ENCODE measurements at places on chromosomes 3 and 15.

DNA sequence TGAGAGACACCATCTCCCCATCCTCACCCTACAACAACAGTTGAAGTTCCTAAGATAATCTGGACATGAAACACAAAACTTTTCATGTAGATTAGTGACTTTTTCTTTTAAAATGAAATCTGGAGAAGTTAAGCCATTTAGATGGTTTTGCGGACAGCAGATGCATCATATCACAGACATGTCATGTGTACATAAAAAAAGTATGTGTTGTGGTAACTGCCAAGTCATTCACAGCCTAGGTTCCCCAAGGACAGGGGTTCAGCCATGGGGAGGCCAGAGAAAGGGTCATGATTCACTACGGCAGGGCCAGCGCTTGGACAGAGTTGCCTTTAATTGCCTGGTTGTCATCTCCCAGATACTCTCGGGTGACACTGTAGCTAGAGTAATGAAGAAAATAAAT is 163.2 kb downstream of the PDZRN3 start:
- no peak for DNase-seq

- no peak for DNase-seq
Observed at GRCh38 chr3:122577409-122578031, at the start of gene PARP15. Gene PARP15, plus strand, starts transcription at chr3:122577650. Its CDS starts 18 bp downstream, at chr3:122577668.

DNA sequence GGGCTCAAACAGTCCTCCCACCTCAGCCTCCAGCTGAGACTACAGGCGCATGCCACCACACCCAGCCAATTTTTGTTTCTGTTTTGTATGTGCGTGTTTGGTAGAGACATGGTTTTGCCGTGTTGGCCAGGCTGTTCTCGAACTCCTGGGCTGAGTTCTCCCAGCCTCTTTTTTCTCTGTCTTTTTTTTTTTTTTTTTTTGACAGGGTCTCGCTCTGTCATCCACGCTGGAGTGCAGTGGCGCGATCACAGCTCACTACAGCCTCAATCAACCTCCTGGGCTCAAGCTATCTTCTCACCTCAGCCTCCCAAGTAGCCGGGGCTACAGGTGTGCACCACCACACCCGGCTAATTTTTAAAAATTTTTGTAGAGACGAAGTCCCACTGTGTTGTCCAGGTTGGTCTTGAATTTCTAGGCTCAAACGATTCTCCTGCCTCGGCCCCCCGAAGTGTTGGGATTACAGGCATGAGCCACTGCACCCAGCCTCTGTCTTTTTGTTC is 867 bp upstream of the DCAF1 start:
- DNase-seq = no peak

DNA sequence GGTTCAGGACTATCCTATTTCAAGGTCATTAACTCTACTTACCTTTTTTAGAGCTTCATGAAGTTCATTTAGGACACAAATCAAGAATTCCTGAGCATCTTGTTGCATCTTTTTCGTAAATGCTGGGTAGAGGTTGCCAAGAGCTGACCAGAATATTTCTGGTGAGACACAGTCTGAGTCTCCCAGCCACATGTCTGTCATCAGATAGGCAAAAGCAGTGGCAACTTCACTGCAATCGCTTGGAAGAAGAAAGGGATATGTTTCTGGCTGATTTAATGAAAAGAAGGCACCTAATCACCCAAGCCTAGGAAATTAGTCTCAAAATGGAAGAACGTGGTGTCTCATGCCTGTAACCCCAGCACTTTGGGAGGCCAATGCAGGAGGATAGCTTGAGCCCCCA is 2.9 kb downstream of the USP50 start:
- no peak for DNase-seq

- DNase-seq = no peak
Observed at GRCh38 chr3:70309591-70309990, 2.8 kb downstream of the MDFIC2 start.

- no peak for DNase-seq
Observed at GRCh38 chr3:9301091-9301490, 51.6 kb upstream of the SRGAP3 start.

- no peak for DNase-seq
Observed at GRCh38 chr3:12898290-12898964, 57.1 kb upstream of the RPL32 start.

GRCh38 chr3:71050166-71050537 is 533.4 kb downstream of the FOXP1 start:
- DNase-seq = no peak

- DNase-seq = no peak
Observed at GRCh38 chr3:46946416-46946815, 30.1 kb downstream of the CCDC12 start.

- DNase-seq = peak; percentile 20
Observed at GRCh38 chr15:94231723-94232468, 535 bp downstream of the MCTP2 start.

- no peak for DNase-seq
Observed at GRCh38 chr15:73142802-73143762, 90.8 kb downstream of the NEO1 start.

GRCh38 chr3:109071350-109072142 is 46.4 kb downstream of the MORC1 start:
- DNase-seq = no peak

DNA sequence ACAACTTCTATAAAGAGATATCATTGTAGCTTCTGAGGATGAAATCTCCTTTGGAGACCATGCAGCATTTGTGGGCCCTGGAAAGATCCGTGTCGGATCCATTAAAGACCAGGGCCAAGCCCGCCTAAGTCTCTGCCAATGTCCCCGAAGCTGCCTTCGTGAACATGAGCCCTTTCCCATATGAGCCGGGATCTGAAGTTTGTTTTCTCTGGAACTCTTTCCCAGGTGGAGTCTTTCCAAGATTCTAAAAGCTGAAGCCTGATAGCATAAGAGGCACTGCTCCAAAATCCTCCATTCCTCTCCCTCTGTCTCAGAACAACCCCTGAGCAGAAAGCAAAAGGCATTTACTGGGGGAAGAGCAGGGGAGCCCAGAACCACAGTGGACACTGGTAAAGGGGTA is 274.6 kb downstream of the NTRK3 start:
- peak; percentile 33 for DNase-seq

DNA sequence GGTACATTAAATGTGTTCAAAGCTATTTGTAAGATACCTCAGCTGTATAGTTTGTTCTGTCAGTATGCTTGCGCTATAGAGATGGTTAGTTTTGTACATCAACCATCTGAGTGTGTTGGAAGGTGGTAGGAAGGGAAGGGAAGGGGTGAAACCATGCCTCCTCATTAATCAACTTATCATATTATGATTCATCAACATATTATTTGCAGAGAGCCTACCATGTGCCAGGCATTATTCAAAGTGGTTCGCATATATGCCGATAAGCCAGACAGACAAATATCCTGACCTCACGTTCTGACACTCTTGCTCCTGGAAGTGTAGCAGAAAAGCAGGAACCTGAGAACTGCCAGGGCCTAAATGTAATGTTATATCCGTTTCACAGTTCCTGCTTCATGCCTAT is 248.1 kb upstream of the NR2E3 start:
- DNase-seq = no peak

DNA sequence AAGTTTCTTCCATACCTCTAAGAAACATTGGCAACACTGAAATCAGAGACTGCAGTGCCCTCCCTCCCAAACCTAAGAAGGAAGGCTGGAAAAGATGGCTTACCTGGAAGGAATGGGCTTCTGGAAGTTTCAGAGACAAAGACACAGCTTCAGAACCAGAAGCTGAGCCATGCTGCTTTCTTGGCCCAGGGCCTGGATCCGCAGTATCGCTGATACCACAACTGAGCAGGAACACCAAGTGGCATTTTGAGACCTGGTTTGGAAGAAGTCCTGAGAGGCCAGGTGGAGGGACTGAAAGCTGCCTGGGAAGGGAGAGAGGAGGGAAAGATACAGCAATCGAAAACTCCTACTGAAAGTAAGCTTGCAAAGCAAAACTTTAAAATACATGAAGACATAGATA is 19.8 kb downstream of the GPR160 start:
- no peak for DNase-seq

GRCh38 chr3:99568663-99569335 is 69.6 kb upstream of the COL8A1 start:
- DNase-seq = no peak

DNA sequence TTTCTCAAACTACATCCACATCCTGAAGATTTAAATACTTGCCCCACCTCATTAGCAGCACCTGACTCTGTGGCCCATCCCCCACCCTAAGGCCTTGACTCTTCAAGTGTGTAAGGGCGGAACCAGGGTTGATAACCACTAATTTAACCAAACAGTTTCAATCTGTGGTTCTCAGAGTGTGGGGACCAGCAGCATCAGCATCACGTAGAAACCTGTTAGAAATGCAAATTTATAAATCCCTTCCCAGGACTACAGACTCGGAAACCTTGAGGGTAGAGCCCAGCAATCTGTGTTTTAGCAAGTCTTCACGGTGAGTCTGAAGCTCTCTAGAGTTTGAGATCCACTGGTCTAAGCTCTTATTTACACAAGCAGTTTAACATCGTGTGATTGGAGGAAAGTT is 12.4 kb downstream of the GNB4 start:
- DNase-seq = no peak

GRCh38 chr3:58299839-58300516 is 6.1 kb upstream of the RPP14 start:
- no peak for DNase-seq

GRCh38 chr15:64247535-64247905 is 84.7 kb upstream of the PPIB start:
- no peak for DNase-seq

DNA sequence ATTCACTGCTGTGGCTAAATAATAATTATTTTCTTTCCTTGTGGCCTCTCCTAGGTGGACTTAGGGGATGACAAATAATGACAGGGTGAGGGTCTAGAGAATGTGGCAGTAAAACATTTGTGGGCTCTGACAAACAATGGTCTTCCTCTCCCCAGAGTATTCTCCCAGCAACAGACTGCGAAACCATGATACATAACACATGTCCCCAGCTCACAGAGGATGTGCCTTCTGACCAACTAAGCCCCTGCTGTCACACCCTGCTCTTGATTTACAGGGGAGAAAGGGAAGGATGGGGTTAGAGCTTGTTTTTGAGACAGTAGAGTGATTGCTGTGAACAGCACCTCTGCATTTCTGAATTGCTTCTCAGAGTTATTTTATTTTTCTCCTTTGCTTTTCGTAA is 116.6 kb upstream of the CTDSPL start:
- no peak for DNase-seq

GRCh38 chr15:39124155-39124552 is 456.7 kb upstream of the THBS1 start:
- DNase-seq = no peak

GRCh38 chr15:90665288-90666134 is 51.6 kb upstream of the BLM start:
- peak; percentile 70 for DNase-seq

DNA sequence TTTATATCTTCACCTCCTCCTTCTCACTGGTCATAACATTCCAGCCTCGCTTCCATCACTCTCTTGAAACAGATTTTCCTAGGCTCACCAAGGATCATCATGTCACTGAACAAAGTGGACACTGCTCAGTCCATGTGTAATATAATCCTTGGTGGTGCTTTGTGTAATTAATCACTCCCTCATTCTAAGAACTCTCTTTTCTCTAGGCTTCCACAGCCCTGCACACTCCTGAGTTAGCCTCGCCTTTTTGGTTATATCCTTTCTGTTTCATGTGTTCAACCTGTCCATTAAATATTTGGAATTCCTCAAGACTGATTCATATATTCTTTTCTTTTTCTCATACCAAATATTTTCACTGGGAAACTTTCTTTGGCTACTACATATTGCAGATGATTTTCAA is 440.8 kb downstream of the PYDC2 start:
- DNase-seq = no peak

DNA sequence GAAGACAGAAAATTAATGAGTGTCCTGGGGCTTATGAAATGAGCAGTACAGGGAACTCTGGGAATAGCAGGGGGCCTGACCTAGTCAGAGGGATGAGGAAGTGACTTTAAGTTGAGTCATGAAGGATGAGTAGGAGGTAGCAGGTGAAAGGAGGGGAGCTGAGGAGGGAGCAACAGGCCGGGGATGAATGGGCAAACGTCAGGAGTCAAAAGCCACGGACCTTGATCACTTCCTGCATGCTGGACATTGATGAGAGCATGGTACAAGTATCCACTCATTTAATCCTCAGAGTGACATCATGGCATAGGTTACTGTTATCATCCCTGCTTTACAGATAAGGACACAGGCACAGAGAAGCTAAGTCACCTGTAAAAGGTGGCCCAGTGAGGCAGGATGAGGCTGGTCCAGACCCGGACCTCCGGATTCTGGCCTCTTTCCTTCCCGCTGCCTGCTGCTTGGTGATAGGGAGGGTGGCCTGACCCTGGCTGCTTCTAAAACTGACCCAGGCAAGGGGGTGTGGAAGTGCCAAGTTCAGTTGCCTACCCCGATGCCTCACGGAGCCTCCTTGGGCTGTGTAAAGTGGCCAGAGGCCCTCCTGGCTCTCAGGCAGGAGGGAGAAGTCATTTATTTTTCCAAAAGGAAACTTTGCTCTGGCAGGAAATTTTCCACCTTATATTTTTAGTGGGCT is 7.6 kb downstream of the CORO2B start:
- no peak for DNase-seq

GRCh38 chr15:83653639-83654378 is at the start of gene ADAMTSL3:
Gene ADAMTSL3, plus strand, starts transcription at chr15:83654123. Its CDS starts 1,639 bp downstream, at chr15:83655762.
- peak; percentile 89 for DNase-seq

DNA sequence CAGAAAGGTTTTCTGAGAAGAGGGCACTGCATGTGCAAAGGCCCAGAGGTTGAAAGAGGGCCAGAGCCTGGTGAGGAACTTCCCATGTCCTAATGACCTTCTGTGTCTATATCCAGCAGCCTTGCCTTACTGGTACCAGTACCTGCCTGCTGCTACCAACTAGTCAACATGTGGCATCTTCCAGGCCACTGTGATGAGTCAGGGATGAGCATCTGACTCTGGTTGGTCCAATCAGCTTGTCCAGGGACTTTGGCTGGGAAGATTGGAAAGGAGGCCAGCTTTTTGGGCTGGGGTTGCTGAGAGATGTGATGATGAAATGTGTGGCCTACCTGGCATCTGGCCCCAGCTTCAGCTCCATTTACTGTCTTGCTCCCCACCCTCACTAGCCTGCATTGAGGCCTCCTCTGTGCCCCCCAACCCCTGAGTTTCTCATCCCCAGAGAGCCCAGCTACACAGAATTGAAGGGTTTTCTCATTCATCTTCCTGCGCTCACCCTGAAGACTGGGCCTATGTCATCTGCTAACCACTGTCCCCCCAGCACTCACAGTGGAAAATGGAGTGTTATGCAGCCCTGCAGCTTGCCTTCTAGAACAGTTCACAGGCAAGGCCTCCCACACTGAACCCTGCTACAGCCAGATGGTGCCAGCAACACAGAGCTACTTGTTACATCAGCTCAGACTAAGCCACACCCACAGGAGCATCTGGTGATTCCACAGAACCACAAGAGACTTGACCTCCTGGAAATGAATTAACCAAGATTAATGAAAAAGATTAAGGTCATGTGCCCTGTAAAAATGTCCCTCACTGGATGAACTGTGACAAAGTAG is 1.3 kb upstream of the TWF2 start:
- DNase-seq = peak; percentile 82

- DNase-seq = no peak
Observed at GRCh38 chr3:133872161-133872560, 23.5 kb downstream of the RAB6B start.

DNA sequence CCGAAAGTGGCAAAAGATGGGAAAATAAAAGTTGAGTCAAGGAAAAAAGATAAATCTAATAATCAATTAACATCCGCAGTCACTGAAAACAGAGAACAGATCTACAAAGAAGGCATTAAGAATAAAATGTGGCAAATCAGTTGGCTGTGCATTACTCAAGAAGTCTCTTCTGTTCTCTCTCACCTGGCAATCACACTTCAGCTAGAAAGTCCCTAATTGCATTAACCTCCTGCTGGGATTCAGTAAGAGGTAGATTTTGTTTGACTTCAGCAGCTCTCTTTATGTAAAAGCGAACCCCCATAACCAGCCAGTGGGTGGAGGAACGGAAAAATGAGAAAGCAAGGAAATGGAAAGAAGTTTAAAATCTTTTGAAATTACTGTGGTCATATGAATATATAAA is 94.7 kb upstream of the PLXND1 start:
- no peak for DNase-seq

Measured in tibial artery (tissue), 4 donors.